Neural crest cell (in vitro differentiated cells): ENCODE measurements at places on chromosomes 4 and X.

GRCh38 chr4:165191348-165191656 is 16.1 kb upstream of the KLHL2 start:
- DNase-seq: no peak

DNA sequence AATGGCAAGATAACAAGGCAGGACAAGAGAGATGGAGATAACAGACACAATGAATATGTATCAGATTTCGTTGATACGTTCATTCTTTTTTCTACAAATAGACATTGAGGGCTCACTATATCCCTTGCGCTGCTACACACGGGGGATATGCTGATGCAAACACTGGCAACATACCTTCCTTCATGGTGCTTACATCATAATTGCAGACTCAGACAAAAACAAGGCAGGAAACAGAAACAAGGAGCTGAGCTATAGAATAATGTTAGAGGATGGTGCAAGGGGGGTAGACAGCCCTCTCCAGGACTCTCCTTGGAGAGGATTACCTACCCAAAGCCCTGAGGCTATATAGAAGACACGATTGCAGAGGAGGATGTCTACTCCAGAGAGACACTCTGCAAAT is 1069.5 kb downstream of the DMD start:
- no peak for DNase-seq

GRCh38 chrX:7219153-7219705 is 71.3 kb upstream of the PUDP start:
- DNase-seq: no peak

DNA sequence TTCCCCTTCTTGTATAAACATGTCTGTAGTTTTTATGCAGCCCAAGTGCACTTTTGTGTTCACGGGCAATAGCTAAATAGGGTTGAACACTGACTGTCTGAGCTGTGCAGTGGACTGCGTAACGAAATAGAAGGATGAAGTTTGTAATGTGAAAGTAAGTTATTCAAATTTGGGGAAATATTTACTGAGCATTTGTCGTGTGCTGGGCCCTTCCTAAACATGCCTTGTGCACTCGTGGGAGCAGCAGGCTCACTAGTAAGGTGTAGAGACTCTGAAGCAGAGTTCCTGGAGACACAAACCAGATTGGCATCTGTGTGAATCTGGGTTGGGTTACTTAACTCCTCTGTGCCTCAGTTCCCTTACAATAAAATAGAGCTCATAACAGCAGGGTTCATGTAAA is 51.7 kb upstream of the C1QTNF7 start:
- DNase-seq: no peak

GRCh38 chr4:13298655-13299054 is 185.5 kb downstream of the RAB28 start:
- no peak for DNase-seq

- peak; percentile 15 for DNase-seq
Observed at GRCh38 chr4:146342600-146343192, 128.4 kb downstream of the REELD1 start.

DNA sequence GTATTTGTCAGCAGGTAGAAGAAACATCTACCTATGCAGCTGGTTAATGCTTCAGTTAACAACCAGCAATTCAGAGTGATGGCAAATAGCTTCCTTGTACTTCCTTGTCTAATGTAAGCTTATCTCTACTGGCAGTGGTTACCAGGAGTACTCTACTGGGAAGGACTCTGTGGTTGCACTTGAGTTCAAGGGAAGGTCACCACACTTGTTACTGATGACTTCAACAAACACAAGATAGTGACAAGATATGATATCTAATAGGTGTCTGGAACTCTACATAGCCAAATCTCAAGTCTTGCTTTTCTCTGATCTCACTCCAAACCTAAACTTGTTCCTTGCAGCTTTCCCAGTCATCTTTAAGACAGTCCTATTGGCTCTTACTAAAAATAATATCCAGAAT is 1644.9 kb upstream of the TENM3 start:
- DNase-seq: no peak

GRCh38 chr4:114085611-114086345 is 106.3 kb upstream of the ARSJ start:
- no peak for DNase-seq

DNA sequence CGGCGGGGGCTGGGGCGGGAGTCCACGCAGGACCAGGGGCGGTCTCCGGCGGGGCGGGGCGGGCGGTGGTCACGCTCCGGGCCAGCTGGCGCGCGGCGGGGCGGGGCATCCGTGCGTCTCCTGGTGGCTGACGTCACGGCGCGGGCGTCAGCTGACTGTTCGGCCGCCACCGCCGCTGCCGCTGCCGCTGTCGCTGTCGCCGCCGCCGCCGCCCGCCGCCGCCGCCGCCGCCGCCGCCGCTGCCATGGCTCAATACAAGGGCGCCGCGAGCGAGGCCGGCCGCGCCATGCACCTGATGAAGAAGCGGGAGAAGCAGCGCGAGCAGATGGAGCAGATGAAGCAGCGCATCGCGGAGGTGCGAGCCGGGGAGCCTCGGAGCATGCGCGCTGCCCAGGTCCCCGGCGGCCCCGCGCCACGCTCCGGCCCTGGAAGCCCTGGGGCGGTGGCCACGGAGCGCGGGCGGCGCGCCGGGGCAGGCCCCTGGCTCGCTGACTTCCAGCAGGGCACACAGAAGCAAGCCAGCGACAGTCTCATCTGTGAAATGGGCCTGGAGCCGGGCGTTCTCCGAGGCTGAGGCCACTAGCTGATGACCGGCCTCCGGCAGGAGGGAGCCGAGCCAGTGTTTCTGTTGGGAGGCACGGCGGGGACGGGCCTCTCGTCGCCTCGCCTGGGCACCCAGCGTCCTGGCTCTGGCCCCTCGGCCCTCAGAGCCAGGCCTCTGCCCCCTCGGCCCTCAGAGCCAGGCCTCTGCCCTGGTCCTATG is at the start of gene FAM50A:
Gene FAM50A, plus strand, starts transcription at position 150 of the 763 bp plus-strand sequence. Its CDS starts 95 bp downstream, at position 245.
- peak; percentile 50 for DNase-seq

DNA sequence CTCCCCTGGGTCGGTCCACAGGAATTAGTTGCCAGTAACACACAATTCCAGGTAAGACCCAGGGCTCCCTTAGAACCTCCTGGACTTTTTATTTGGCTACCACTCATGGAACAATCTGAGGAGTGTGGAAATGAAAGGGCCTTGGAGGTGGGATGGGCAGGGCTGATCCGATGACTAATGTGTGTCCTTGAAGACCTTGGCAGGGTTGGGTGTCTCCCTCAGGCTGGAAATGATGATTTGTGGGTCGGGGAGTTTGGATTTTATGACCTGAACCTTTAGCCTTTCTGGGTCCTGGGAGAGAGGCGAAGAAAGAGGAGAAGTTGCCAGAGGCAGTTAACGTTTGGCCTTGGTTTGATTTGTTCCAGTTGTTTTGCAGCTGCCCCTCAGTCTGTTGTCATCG is 425.0 kb downstream of the MID1IP1 start:
- DNase-seq: no peak

GRCh38 chrX:153981771-153982533 is 9.4 kb downstream of the TMEM187 start:
- DNase-seq: no peak

DNA sequence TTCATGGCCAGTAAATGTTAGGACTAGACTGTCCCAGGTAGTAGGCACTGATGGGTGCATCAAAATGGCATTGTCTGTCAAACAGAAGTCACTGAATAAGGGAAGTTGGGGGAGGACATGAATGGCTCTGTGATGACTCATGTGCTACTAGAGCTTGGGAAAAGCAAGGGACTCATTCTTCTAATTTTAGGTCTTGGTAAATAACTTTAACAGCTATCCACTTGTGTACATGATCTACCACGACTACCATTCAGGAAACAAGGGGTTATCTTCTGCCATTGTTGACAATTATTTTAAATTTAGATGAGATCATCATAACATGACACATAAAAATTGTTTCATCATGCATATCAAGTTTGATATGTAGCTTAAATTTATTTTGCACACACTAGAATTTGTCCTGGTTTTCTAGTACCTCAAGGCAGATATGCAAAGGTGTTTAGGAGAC is 6.3 kb downstream of the AREG start:
- DNase-seq: no peak
